ENCODE measurements at places on chromosomes 2 and 18.

DNA sequence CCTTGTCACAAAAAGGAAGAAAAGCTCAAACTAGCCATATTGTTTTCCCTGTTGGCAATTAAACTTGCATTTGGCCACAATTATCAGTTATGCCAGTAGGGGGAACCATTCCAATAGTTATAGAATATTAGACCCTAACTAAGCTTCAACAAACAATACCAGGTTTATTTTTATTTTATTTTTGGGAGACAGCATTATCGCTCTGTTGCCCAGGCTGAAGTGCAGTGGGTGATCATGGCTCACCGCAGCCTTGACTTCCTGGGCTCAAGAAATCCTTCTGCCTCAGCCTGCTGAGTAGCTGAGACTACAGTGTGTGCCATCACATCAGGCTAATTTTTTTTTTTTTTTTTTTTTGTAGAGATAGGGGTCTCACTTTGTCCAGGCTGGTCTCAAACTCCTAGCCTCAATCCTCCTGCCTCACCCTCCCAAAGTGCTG, 102.1 kb downstream of the ATAD2B start:
- no peak for DNase-seq

DNA sequence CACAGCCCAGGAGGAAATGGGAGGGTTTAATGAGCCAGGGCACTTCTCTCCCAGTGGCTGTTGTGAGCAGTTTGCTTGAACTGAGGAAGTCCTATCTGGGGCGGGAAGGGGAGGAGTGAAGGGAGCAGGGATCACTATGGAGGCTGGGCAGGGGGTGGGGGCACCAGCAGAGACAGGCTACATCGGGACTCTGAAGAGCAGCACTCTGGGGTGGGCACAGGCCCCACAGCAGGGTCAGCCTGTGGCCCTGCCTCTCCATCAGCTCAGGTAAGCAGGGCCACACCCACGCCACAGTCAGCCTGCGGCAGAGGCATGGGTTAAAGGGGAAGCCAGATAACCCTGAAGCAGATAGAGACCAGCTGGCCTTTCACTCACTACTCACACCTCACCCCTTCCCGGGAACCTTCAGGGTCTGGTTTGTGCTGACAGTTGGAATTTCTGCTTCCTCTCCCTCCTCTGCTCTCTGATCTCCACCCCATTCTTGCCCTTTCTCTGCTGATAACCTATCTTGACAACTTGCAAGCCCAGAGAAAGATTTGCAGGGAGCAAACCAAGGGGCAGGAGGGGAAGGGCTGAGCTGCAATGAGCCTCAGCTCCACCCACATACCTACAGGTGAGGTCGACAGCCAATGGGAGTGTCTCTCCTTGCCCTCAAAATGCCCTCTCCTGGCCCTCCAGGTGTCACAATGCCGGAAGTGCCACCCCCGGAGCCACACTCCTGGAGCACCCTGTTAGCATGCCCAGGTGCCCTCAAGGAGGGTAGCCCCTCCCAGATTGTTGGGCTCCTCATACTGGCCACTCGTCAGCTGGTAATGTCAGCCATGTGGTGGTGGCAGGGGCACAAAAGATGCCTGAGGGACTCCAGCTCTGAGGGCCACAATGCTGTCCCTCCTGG, 3.7 kb downstream of the SIGLEC15 start:
- DNase-seq, result no peak

- DNase-seq, result no peak
Measured at GRCh38 chr2:205471776-205472175, 210.5 kb upstream of the NRP2 start.

DNA sequence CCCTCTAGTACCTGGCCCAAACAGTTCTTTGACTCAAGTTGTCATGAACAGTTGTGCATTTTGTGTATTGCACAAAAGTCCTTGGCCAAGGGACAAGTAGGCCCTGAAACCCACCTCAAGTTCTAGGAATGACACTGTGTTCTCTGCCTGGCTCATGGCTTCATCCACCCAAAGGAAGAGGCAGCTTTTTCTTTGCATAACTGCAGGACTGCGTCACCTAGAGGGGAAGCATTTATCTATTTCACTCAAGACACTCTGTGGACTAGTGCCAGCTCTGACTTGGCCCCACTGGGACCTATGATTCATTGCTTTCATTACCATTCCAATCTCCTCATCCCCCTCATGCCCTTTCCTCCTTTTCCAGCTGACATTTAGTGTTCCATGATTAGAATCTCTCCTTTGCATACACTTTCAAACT, 119.3 kb upstream of the SIX2 start:
- DNase-seq, result no peak

DNA sequence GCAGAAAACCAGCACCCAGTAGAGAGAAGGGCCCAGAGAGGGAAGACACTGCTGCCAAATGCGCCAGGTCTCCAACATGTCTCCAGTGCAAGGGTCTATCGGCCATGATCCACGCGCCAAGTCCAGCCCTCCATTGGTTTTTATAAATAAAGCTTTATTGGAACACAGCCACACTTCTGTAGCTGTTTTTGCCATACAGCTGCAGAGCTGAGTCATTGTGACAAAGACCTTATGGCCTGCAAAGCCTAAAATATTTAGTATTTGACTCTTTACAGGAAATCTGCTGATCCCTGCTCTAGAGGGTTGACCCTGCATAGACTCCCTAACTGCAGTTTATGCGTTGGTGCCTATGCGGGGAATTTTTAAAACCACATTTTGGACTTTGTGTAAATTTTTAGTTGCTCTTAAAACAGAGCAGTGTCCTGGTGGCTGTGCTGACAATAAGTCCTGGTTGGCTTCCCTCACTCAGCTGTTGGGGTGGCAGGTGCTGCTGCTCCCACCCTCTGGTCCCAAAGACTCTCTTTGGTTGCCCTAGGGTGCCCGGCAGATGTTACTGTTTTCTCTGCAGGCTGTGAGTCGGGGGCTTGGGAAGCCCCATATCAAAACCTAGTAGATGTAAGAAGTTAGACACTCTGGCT, 154.9 kb downstream of the CTIF start:
- DNase-seq, result no peak

GRCh38 chr2:196286821-196287220, 115.4 kb upstream of the STK17B start:
- no peak for DNase-seq

GRCh38 chr2:98216616-98217015, 129.6 kb upstream of the CNGA3 start:
- no peak for DNase-seq

DNA sequence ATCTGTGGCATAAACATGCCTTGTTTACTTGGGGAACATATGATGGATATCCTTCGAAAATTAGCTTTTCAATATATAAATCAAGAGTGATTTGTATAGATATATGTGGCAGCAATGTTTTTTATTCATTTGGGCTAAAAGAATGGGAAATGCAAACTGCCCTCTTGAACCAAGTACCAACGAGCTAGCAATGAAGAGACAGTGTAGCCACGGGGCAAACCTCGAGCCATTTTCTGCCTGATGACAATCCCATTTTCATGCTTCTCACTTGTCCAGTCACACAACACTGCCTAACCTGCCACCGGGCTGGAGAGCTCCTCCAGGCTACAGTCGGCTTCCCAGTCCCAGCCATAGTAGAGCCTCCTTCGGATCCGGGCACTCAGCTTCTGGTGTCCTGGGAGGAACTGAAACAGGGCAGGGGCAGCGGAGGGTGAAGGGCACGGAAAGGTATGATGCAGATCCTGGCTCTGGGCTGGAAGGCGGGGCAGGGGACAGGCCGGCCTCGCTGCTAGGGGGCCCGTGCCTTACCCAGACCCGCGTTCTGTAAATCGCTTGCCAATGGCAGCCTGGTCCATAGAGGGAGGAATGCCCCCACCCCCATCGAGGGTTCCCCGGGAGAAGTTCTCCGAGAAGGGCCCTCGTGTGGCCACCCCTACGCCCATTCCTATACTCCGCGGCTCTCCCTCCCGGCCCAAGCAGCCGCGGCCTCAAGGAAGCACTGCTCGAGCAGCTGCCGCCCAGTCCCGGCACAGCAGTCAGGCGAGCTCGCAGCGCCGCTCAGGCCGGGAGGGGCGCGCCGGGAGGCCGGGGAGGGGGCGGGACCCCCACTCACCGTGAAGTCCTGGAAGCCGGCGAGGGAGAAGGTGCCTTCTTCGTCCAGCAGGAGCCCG, 552 bp downstream of the CNPPD1 start:
- peak; percentile 76 for DNase-seq

DNA sequence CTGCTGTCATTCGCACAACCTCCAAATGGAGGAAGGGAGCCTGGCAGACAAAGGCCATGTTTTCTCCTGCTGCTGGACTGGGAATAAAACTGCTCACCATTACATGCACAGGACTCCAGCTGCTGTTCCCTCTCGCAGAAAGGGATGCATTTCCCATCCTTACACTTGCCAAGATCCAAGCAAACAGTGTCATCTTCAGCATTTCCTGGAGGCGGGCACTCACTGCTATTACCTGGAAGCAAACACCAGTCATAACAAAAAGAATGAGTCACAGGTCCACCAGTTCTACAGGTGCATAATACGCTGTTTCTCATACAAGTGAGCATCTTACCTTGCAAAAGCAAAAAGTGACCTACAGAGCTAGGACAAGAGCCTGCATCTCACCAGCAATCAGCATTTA, 22.7 kb downstream of the IAH1 start:
- no peak for DNase-seq

DNA sequence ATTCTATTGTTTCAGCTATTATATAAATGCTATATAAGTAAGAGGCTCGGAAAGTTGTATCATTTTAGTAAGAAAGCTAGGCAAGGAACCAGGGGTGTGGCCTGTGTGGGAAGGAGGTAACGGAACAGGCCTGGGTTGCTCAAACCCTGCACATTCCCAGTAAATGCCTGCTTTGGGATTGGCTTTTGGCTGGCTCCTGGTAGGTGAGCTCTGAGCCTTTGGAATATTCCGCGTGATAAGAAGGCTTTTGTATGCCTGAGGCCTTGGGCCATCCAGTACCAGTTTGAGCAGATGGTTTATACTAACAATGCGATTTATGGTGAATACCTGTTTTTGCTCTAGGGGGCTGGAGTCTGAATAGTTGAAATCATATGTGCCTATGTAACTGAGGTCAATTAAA, 42.6 kb upstream of the CDH20 start:
- DNase-seq, result no peak

GRCh38 chr2:17124575-17125318, 393.5 kb downstream of the RAD51AP2 start:
- no peak for DNase-seq

DNA sequence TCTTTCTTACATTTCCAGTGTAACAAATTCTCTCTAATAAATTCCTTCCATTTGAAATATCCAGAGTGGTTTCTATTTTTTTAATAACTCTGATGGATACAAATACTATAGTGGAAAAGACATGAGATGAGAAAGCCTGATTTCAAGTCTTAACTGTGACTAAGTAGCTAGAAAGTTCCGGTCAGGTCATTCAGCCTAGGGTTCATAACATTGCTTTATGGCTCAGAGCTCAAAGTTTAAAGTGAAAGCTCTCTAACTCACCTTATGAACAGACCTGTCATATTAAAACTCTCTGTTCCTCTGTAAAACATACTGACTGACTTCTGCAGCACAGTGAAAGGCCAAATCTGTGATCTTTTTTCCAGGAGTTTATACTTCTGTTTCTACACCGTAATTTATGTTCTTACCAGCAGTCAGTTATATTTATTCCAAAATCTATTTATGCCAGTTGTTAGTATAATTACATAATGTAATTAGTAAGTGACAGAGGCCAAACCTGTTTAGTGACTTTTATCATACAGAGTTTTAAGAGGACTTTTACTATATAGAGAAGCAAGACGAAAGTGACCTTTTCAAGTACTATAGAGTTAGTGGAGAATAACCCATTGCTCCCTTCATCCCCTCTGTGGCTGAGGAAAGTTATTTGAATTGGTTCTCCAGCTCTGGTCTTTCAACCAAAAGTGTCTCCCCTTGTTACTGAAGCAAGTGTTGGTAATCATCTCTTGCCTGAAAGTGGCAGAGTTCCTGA, 118.8 kb upstream of the PDE1A start:
- DNase-seq, result no peak

- DNase-seq, result no peak
Measured at GRCh38 chr18:23721696-23722480, 32.6 kb downstream of the LAMA3 start.

DNA sequence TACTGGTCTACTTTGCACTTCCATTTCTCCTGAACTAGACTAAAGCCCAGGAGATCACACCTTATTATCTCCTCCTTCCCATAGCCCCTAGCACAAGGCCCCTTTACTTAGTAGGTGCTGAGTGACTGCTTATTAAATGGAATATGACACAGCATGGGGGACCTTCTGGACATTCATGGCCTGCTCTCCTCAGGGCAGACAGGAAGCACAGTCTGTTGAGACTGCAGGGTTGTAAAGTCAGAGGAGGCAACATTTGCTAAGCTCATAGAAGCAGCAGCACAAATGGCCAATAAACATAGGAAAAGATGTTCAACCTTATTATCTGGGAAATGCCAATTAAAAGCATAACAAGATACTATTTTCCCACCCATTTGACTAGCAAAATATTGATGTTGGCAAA, 75.3 kb downstream of the DNMT3A start:
- DNase-seq, result no peak

DNA sequence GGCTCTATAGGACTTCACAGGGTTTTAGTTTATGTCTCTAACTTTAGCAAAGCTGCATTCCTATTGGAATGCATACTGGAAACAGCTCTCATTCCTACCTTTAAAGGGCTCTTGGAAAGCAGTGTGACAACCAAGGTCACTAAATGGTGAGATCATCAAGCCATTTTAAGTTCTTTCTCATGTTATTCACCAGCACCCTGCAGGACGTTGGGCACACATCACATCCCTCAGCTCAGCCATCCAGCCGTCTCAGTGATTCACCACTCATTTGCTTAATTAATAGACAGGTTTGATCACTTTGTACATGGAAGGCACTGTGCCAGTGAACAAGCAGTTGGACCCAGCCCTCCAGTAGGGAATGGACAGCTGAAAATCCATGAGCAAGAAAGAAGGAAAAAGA, 32.2 kb upstream of the RBM44 start:
- DNase-seq, result no peak

DNA sequence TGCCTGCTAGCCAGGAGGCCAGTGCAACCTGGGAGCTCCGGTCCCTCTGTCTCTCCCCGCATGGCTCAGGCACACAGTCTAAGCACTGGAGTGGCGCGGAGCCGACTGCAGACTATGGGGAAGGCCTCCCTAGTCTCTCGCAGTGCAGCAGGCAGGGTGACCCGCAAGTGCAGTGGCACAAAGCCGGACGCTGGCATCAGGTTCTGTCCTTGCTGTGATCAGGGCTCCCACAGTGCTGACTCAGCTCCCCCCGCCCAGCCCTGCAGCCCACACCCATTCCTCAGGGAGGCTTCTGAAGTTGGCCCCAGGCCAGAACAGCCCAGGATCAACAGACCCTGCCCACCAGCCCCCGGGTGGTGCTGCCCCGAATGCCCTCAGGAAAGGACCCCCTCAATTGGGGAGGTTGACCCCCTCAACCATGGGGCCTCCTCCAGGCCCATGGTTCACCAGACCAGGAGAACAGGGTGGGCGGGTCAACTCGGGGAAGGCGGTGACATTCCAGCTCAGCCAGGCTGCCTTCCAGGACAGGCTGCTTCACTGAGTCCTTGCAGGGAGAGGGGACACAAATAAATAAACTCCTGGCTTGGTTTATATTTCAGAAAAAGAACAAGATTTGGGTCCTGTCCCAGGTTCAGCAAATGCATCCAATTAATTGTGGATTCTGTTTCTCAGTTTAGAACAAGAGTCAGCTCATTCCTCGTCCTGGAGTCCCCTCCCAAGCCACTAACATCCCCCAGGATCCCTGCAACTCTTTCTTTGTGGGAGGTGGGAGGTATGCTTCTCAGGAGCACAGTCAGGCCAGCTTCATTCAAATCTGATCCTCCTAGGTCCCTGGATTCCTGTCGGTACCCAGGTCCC, 12.2 kb downstream of the BIN1 start:
- peak; percentile 83 for DNase-seq

- no peak for DNase-seq
Measured at GRCh38 chr2:226802573-226802972, 3.0 kb upstream of the IRS1 start.

- DNase-seq, result no peak
Measured at GRCh38 chr2:215627771-215628170, 191.9 kb upstream of the FN1 start.
